Stimulated activated CD4-positive, alpha-beta T cell treated with anti-CD3 and anti-CD28 coated beads, Interleukin-15, amount 100 ng/mL, for 1 hour (primary cell): ENCODE measurements at places on chromosomes 16 and 17.

DNA sequence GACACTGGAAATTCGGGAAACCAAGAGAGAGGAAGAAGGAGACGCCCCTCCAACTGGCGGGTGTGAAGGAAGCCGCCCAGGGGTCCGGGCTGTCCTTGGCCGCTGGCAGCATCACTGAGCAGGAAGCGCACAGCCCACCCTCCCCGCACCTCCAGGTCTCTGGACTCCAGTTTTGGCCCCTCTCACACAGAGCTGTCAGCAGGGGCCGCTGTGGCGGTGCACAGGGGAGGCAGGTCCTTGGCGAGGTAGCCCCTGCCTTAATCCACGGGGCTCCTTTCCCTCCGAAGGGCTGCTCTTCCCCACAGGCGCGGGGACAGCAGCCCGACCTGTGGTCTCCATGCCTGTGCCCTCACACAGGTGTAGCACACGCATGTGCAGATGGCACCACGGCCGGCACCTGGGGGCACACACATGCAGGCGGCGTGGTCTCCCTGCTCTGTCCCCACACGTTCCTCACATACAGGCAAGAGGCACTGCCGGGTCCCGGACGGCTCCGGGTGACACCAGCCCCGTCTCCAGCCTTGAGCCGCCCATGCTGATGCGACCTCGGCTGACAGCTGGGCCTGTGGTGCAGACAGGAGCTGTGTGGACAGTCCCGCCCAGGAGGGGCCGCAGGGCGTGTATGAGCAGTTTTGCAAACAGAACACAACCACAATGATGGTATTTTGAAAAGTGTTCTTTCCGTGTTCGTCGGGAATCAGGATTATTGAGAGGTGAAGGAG lies 26.6 kb upstream of the CHMP6 start:
- DNase-seq: no peak

- no peak for DNase-seq
Measured at GRCh38 chr17:53543472-53543871, 279.3 kb upstream of the KIF2B start.

DNA sequence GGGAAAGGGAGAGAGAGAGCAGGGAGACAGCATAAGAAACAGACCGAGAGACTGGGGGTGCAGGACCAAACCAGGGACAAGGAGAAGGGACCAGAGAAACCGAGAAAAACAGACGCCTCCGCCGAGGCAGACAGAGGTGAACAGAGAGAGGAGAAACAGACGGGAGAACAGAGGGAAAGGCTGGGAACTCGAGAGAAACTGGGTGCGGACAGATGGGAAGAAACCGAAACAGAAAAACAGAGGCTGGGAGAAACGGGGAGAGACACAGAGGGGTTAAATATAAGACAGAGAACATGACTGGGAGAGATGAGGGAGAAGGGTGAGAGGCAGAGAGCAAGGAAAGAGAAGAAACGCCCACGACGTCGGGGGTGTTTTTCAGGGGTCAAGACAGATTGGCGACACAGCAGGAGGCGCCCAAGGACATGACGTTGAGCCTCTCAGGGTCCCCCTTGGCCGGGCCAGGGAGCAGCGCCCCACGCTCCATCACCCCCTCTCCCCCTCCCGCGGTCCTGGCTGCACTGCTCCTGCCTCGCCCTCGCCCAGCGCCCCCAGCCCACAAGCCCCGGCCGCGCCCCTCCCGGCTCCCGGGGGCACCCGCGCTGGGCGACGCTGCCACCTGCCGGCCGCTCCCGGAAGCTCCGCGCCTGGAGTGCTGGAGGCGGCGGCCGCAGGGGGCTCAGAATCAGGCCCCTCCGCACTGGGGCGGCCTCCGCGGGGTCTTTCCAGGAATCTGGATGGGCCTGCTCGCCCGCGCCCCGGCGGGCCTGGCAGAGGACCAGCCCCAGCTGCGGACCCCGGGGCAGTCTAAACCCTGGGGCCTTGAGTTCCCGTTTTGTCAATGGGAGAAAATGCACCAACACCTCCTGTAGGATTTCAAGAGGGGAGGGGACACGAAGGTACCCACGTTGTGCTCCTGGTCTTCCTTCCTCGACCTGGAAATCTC lies 1.3 kb upstream of the TMEM92 start:
- peak; percentile 48 for DNase-seq

- DNase-seq: no peak
Measured at GRCh38 chr16:74277974-74278373, 18.6 kb upstream of the PSMD7 start.
